Temporal lobe (tissue), 4 donors: ENCODE measurements at places on chromosomes 7 and 10. TPM values are rescaled to one million over a fixed set of nuclear protein-coding genes. Genes with fewer than 3 reads are reported as not detected.

The LIPJ gene
- 0.74 TPM for total RNA-seq

The SPDYE6 gene
- not detected for total RNA-seq

The MAP3K8 gene
- 4.2 TPM for total RNA-seq

The APBB1IP gene
- total RNA-seq, result 0.98 TPM

The PLAC9 gene
- 1.7 TPM for total RNA-seq

The TRIM74 gene
- 0.25 TPM for total RNA-seq

The PIK3AP1 gene
- 1.5 TPM for total RNA-seq

The POLR2J2 gene
- total RNA-seq, result 3.2 TPM

The TRIM4 gene
- total RNA-seq, result 9.3 TPM

The PRKAR1B gene
- total RNA-seq, result 87.0 TPM

The CTTNBP2 gene
- total RNA-seq, result 52.9 TPM

The LRGUK gene
- total RNA-seq, result 7.4 TPM

The CPN1 gene
- not detected for total RNA-seq

The AKR1C3 gene
- total RNA-seq, result 3.4 TPM

The MRLN gene
- 0.49 TPM for total RNA-seq

The CFAP46 gene
- total RNA-seq, result 2.0 TPM

The AKR1E2 gene
- 25.6 TPM for total RNA-seq

The ZNF365 gene
- 16.2 TPM for total RNA-seq

The TAC1 gene
- total RNA-seq, result 8.4 TPM

The ARHGAP22 gene
- total RNA-seq, result 2.5 TPM

The FBXO24 gene
- total RNA-seq, result not detected

The MMP21 gene
- total RNA-seq, result 0.25 TPM

The CALML3 gene
- not detected for total RNA-seq

The ASB10 gene
- not detected for total RNA-seq

The A1CF gene
- not detected for total RNA-seq
